AML-193 (cell line): ENCODE measurements at places on chromosomes 5 and 9.
A peak's percentile ranks its signal among the peaks of the same experiment; 100 is the strongest.

DNA sequence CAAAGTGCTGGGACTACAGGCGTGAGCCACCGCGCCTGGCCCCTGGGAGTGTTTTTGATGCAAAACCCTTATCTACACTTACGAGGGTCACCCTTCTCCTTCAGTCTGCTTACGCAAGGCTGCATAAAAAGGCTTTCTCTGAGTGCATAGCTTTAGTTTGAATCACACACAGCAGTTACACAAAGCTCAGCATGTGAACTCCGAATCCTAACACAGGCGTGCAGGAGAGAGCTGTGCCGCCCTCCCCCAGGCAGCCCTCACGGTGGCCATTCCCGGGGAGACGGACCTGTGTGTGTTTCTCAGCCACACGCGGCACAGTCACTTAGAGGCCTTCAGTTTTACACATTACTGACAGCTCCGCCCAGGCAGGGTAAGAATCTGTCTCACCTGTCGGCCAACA, 26.7 kb downstream of the EXD3 start:
- no peak for DNase-seq

DNA sequence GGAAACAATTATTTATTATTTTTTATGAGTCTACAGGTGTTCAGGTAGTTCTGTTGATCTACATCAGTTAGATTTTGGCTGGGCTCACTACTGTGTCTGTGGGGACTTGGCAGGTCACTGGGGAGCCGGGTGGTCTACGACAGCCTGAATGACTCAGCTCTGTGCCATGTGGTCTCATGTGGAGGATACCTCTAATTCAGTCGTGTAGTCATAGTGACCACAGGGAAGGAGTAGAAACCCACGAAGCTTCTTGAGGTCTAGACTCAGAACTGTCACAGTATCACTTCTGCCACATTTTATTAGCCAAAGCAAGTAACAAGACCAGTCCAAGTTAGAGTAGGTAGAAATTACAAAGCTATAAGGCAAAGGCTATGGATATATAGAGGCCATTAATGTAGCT, 64.7 kb upstream of the GRAMD2B start:
- DNase-seq: no peak

DNA sequence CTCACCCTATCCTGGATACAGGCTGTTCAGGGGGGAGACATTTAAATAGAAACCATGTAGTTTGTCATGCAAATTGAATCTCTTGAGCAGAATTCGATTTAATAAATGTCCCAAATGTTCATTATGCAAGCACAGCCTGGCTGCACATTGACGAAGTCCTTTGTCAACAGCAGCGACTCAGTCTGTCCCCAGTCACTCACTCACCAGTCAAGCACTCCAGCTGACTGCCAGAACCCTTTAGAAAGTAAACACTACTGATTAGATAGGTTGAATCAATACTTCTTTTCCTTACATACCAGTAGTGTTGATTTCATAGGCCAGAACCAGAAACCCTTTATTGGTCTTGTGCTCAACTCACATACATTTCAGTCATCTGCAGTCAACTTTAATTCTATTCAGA, 27.5 kb downstream of the CDH6 start:
- no peak for DNase-seq

GRCh38 chr9:114282507-114282906, 40.4 kb upstream of the ORM1 start:
- DNase-seq: no peak

GRCh38 chr5:59785676-59786333, 107.7 kb downstream of the PDE4D start:
- DNase-seq: no peak

GRCh38 chr5:102863058-102863457, 108.0 kb downstream of the PAM start:
- DNase-seq: no peak

GRCh38 chr5:76999451-76999850, 30.8 kb upstream of the AGGF1 start:
- peak; percentile 52 for DNase-seq

DNA sequence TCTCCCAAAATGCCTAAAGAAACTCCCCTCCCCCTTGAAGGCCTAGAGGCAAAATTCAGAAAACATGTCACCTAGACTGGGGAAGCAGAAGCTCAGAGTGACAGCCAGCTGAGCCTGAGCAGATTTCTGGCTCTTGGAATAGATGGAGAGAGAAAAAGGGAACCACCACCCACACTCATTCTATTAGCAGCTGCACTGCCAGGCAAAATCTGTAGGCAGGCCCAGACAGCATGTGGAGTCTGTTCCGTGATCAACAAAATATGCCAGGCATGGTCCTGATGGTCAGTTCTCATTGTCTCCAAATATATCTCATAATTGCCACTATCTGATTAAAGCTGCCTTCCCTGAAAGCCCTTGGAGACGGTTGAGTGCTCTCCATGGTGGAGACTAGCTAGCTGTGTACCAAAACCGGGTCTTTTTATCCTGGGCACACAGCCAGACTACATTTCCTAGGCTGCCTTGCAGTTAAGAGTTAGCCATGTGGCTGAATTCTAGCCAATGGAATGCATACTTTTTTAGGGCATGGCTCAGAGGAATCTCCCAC, 131.7 kb upstream of the GPR151 start:
- no peak for DNase-seq

DNA sequence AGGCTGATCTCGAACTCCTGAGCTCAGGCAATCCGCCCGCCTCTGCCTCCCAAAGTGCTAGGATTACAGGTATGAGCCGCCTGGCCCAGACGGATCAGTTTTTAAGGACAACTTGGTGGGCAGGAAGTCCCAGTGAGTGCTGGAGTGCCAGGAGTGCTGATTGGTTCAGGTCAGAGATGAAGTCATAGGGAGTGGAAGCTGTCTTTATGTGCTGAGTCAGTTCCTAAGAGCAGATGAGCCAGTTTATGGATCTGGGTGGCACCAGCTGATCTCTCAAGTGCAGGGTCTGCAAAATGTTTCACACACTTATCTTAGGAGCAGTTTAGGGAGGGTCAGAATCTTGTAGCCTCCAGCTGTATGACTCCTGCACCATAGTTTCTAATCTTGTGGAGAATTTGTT, 292.1 kb upstream of the ELAVL2 start:
- DNase-seq: no peak

- DNase-seq: no peak
Observed at GRCh38 chr9:108727580-108728111, 128.1 kb downstream of the ACTL7B start.

- DNase-seq: peak; percentile 19
Observed at GRCh38 chr5:21802869-21803490, 1050.2 kb downstream of the CDH12 start.

- DNase-seq: no peak
Observed at GRCh38 chr5:177474846-177475562, 1.6 kb upstream of the DBN1 start.

DNA sequence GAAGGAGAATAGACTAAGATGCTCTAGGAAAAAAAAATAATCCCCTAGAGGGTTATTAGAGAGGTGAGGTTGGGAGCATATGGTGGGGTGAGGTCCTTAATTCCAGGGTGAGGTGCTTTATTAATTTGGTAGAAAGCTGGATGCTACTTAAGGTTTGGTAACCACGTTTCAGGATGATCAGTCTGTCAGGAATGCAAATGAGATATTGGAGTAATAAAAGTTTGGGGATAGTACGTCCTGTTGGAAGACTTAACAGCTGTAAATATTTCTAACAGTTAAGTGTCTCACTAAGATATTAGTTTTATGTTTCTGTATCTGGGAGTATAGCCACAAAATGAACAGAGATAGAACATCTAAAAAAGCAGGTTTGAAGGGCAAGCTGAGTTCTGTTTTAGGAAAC, 578.9 kb downstream of the CETN3 start:
- DNase-seq: no peak

- no peak for DNase-seq
Observed at GRCh38 chr9:100662122-100662521, 84.2 kb downstream of the CAVIN4 start.

DNA sequence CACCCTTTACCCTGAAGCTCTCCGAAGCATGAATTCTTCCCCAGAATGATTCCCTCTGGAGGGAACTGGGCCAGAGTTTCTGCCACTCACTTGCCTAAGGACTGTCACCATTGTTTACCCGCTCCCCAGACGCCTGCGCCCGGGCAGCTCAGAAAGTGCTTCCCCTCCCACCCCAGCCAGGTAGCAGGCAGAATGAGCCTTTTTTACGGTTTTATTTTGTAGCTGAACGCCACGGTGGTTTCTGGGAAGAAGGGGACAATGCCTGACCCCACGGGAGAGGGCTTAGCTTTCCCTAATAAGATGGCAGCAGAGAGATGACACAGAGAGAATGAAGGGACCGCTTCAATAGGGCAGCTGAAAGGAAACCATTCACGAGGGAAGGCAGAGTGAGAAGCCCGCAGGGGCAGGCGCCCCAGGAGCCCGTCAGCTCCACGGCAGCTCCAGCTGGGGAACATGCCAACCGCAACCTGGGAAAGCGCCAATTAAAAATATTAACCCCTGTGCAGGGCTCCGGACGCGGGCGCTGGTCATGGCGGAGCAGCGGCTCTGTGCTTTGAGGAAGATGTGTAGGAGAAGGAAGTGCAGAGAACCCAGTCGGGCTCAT, 20.4 kb upstream of the NTNG2 start:
- no peak for DNase-seq

GRCh38 chr5:177309351-177310191, 2.1 kb downstream of the MXD3 start:
- DNase-seq: peak; percentile 34

GRCh38 chr5:24272741-24273140, 372.0 kb downstream of the CDH10 start:
- DNase-seq: no peak

GRCh38 chr9:129383019-129383560, 205.0 kb upstream of the IER5L start:
- DNase-seq: peak; percentile 24

DNA sequence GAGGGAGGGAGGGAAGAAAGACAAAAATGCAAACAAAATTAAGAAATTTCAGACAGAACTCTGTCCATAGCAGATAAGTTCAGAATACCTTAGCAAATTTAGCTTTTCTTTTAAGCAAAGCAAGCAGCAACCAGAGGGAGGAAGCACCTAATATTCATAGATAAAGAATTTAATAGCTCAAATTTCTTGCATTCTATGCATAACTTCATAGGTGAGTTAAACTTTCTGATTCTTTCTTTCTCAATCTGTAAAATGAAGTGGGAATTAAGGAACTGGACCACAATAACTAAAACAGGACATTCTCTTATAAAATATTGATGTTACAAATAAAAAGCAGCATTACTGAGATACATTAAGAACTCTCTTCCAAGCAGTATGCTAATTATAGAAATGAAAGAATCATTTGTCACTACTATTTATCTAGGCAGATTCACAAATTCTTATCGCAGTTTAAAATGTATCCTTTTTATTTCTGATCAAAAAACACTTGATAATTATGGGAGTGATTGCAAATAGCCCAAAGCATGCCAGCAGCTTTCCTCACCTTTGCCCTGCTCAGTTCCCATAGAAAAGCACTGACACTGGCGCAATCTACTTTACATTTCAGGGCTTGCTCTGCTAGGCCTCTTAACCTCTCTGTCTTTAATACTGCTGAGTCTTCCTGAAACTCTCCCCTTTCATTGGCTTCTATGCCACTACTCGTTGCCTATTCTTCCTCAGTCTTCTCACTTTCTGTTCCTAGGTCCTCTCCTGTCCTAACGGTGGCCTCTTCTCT, 341.8 kb downstream of the PIK3R1 start:
- DNase-seq: no peak

DNA sequence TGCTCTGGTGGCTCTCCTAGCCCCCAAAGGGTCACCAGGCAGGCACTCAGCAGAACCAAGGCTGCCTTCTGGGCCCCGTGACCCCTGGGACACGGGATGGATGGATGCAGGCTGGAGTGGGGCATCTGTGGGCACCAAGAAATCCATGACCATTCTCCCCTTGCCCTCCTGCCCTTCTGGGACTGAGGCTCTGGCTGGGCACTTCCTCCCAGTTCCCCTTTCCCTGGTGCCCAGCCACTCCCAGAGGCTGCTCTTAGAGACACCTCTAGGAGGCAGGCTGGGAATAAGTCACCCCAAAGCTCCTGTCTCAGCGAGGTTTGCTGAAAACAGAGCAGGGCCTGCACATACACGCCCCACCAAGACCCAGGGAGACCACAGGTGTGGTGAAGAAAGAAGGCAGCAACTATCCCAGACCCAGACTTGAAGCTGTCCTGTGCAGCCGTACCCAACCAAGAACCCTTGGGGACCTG, 943 bp downstream of the STING1 start:
- DNase-seq: peak; percentile 27

- no peak for DNase-seq
Observed at GRCh38 chr9:23088932-23089364, 642.3 kb downstream of the DMRTA1 start.

DNA sequence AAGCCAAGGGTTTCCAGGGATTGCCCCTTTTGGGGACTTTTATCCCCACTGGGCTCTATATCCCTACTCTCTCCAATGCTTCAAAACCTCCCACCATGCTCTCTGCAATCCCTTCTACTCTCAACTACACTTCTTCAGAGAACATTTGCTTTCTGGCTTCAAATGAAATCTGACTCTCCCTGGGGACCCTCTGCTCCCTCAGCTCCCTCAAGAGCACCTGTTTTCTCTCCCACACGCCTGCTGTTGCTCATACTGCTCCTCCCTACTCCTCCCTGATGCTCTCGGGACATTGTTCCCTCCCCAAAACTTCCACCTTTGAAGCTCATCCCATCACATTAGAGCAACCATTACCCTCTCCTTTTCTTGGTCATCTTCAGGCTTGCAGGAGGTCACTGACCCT, 344.9 kb downstream of the CDK5RAP2 start:
- no peak for DNase-seq

GRCh38 chr9:103183701-103184171, 188.6 kb downstream of the CYLC2 start:
- no peak for DNase-seq

DNA sequence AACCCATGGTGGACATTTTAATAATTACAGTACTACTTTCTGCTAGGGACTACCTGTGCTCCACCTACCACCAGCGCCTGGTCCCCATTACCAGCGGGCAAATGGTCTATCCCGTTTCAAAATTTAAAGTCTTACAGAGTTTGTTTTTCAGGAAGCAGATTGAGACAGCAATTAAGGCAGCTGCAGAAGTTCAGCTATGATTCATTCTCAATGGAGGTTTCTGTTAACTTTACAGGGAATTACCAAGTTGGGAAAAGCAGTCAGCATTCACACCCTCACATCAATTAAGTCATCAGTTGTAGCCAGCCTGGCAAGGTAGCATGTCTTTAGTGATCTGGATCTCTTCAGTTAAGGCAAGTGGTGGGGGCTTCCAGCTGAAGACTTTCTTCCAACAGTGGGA, 410.6 kb upstream of the DAB2 start:
- no peak for DNase-seq

DNA sequence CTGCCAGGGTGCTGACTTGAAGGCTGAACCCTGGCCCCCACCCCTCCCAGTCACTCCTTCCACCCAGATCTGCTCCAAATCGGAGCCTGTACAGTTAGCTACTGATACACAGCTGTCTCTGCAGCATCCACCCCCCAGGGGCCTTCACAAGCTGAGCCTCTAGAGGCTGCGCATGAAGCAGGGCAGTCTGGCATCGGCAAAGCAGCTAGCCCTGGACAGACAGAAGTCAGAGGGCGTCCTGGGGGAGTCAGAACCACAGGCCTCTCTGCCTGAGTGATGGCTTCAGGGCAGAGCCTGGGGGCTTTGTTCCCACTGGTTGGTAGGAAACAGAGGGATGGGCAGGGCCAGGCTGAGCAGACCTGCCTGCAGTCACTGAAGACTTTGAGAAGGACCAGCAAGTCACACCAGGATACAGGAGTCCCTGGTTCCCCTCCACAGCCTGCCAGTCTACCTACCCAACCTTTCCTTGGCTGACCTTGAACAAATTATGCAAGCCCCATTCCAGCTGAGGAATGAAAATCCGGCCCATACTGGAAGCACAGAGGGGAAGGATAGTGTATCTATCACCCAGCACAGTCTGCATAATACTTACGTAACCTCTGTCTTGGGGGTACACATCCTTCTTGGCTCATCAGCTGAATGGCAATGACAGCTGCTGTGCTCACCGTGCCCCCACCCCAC, 8.8 kb downstream of the VDAC1 start:
- DNase-seq: no peak
